Adrenal gland (tissue), 19 donors: ENCODE measurements at places on chromosomes 1 and 21. TPM values are rescaled to one million over a fixed set of nuclear protein-coding genes. Genes with fewer than 3 reads are reported as not detected.
A peak's percentile ranks its signal among the peaks of the same experiment; 100 is the strongest.

- H3K4me1 ChIP-seq = peaks cover 11% of the 10 kb centered on the region
- DNase-seq = peak; percentile 61
- no peaks in the 10 kb centered on the region for H3K36me3 ChIP-seq
- no peak overlapping the region for H3K4me3 ChIP-seq
- H3K27me3 ChIP-seq = no peaks in the 10 kb centered on the region
- no peak overlapping the region for H3K27ac ChIP-seq
These were observed 15.3 kb downstream of the SEMA6C start for GRCh38 chr1:151130987-151131586.

GRCh38 chr1:185939142-185939541, 205.0 kb downstream of the HMCN1 start:
- H3K27ac ChIP-seq = no peak overlapping the region
- no peak for DNase-seq
- no peaks in the 10 kb centered on the region for H3K4me1 ChIP-seq
- no peaks in the 10 kb centered on the region for H3K27me3 ChIP-seq

DNA sequence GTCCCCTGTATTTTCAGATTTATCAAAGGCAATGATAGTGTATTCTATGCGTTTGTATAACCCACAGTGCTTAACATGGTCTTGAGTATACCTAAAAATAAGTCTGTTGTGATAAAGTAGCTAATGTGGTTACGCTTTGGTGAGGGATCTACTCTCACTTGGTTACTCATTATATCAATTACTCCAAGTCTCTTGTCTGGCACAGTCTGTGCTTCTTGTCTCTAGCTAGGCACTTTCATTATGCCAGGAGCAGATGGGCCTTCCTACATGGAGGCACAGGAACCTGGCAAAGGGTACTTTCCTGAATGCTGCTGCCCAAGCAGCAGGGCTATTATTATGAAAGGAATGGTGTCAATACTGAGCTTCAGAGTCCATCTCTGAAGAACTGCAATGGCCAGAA, 4.2 kb upstream of the PTPN22 start:
- no peak overlapping the region for H3K27ac ChIP-seq
- H3K27me3 ChIP-seq = no peaks in the 10 kb centered on the region
- no peaks in the 10 kb centered on the region for H3K4me1 ChIP-seq
- DNase-seq = no peak

- H3K4me1 ChIP-seq = peaks cover 29% of the 10 kb centered on the region
- peak; percentile 42 for DNase-seq
- no peak overlapping the region for H3K4me3 ChIP-seq
These were observed 133.8 kb upstream of the C1orf105 start for GRCh38 chr1:172286629-172287076.

DNA sequence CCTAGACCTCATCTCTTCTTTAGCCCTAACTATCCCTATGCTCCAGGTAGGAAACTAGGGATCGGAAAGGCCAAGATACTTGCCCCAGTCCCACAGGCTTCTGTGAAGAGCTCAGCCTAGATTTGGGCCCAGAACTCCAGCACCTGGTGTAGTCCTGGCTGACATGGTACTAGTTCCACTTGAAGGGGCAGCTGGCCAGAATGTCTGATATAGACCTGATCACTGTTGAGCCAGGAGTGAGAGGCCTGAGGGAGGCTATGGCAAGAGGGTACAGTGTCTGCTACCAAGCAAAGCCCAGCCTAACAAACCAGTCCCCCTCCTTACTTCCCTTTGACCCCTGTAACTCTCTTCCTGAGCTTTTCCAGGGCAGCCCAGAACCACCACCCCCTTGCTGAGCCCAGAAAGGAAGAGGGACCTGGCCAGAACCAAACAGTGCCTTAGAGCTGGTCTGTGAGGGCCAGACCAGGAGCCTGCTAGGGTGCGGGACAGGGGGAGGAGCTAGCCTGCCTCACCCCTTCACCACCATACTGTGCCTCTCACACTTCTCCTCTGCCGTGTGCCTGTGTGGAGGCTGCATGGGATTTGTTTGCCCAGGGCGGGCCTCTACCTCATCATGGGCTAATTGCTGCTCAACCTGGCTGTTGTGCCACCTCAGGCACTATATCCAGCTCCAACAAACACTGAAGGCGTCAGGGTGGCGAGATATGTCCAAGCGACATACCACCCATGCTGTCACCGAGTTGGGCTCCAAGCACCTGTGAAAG, 10.9 kb downstream of the POMGNT1 start:
- no peaks in the 10 kb centered on the region for H3K27me3 ChIP-seq
- no peak overlapping the region for H3K4me3 ChIP-seq
- H3K27ac ChIP-seq = no peak overlapping the region
- H3K4me1 ChIP-seq = peaks cover 16% of the 10 kb centered on the region

DNA sequence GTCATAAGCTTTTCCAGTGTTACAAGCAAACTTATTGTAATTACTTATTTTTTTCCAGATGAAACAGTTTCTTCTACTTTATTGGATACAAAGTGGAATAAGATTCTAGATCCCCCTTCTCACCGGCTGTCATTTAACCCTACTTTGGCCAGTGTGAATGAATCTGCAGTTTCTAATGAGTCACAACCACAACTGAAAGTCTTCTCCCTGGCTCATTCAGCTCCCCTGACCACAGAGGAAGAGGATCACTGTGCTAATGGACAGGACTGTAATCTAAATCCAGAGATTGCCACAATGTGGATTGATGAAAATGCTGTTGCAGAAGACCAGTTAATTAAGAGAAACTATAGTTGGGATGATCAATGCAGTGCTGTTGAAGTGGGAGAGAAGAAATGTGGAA, 95.5 kb downstream of the ZFYVE9 start:
- H3K4me3 ChIP-seq = no peak overlapping the region
- no peak for DNase-seq
- H3K4me1 ChIP-seq = no peaks in the 10 kb centered on the region
- H3K36me3 ChIP-seq = no peaks in the 10 kb centered on the region

GRCh38 chr1:29064064-29064463, 59.6 kb downstream of the TMEM200B start:
- no peaks in the 10 kb centered on the region for H3K27me3 ChIP-seq
- H3K36me3 ChIP-seq = no peaks in the 10 kb centered on the region
- no peaks in the 10 kb centered on the region for H3K4me1 ChIP-seq
- no peak overlapping the region for H3K27ac ChIP-seq
- H3K4me3 ChIP-seq = no peak overlapping the region
- no peak for DNase-seq

GRCh38 chr21:46067505-46068201, 30.3 kb upstream of the COL6A2 start:
- peak overlapping the region; percentile 65 for H3K27ac ChIP-seq
- H3K4me1 ChIP-seq = no peaks in the 10 kb centered on the region
- no peaks in the 10 kb centered on the region for H3K36me3 ChIP-seq
- H3K27me3 ChIP-seq = no peaks in the 10 kb centered on the region

Gene ACADM
- polyA plus RNA-seq = 208 TPM

Gene C1orf210
- polyA plus RNA-seq = not detected

Gene WNT2B
- 1.9 TPM for polyA plus RNA-seq

Gene ERG
- polyA plus RNA-seq = 11.3 TPM

Gene RNF115
- 8.4 TPM for polyA plus RNA-seq

Gene ELAPOR1
- polyA plus RNA-seq = 11.2 TPM

Gene SEC16B
- 14.2 TPM for polyA plus RNA-seq
